ENCODE measurements at places on chromosomes 1 and 21.

DNA sequence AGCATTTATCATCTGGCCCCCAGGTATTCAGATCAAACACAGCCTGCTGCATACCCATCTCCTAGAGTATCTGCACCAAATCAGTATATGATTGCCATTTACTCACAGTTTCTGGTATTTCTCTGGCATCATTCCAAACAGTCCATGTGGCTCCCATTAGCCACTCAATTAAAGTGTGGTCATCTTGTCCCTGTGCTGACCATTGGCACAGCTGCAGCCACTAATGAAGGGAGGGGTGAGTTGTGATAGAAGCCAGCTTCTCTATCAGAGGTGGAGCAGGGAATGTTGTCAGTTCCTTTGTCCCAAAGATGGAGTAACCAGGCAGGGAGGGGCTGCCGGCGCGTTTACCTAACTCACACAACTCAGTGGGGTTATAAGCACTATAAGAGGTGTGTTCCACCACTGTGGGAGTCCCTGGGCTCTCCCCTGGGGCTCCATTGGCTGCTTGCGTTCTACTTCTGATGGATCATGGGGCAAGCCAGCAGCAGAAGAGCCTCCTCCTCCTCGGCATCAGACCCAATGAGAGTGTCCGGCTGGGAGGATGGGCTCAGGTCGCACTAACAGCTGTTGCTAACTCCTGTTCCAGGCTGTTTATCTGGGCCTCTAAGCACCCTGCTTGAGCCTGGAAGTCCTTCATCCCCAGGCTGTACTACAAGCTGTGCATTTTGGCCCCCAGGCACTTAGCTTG is 108.6 kb downstream of the GDAP2 start:
- no peak for DNase-seq

- peak; percentile 11 for DNase-seq
These were observed 62.8 kb downstream of the NGF start for GRCh38 chr1:115275216-115275615.

DNA sequence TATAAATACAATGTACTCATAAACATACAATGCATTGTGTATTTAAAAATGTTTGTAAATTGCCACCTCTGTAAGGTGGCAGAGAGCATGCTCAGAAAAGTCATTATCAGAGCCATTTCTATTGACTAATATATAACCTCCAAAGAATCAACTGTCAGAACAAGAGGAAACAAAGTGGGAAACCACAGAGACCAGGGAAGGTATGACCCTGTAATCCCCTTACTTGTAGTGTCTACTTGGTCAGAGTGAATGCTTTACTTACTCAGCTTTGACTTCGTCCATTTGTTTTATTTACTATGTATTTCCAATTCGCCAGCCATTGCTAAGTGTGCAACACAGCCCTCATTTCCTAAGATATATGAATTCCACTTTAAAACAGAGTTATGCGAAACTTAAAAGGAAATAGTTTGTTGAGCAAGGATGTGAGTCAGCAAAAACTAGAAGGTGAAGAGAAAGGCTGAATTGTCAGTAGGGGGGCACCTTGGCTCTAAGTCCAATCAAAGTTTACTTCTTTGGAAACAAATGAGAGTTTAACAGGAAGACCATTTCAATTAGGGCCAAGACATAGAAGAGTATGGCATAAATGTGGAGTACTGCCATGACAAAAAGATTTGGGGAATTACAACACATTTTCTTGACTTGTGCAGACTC is 671.7 kb upstream of the PTBP2 start:
- DNase-seq, result no peak

GRCh38 chr1:26938004-26938658 is 16.6 kb downstream of the NUDC start:
- DNase-seq, result no peak

GRCh38 chr21:35111321-35111930 is 62.3 kb upstream of the RUNX1 start:
- DNase-seq, result peak; percentile 7

GRCh38 chr1:180094705-180095295 is 59.9 kb upstream of the QSOX1 start:
- DNase-seq, result peak; percentile 87

- no peak for DNase-seq
These were observed 41.8 kb downstream of the AJAP1 start for GRCh38 chr1:4696161-4696745.

Measured in NCI-H510A treated with DMSO at 0.1 percent for 48 hours (cell line).